Spinal cord (tissue), 10 donors: ENCODE measurements at places on chromosomes 4 and X.

- no peak for DNase-seq
These were observed 246.4 kb downstream of the SH2D1A start for GRCh38 chrX:124592744-124593143.

- DNase-seq = no peak
These were observed 354.2 kb upstream of the FAT1 start for GRCh38 chr4:187077744-187078401.

DNA sequence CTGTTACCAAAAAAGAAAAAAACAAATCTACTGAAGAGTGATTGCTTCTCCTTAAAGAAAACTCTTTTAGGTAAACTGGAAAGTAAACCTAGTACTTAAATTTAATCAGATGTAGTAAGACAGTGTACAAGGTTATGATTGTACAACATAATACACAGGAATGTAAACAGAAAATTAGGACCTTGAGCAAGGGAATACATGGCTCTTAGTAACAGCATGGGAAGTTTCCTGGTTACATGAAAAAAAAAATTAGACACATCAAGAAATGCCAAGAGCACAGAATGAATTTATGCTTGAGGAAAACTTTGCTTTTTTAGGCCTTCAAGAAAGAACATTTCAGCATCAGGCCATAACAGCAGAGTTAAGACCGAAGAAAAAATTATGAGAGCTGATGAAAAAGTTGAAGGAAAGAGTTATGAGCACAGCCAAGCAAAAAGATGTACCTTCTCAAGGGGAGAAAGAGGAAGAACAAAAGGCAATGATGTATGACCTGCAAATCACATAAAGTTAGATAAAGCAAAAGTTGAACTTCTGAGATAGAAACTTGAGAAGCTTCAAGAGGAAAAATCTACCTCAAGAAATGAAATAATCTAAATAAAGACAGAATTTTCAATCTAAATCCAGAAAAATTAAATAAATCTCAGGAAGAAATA, 311.6 kb downstream of the GALNTL6 start:
- no peak for DNase-seq

GRCh38 chr4:138035781-138036258, 206.3 kb downstream of the SLC7A11 start:
- DNase-seq = peak; percentile 70

- DNase-seq = no peak
These were observed 13.1 kb downstream of the CCNQ start for GRCh38 chrX:153585827-153586226.

- DNase-seq = no peak
These were observed 4.0 kb upstream of the PLP2 start for GRCh38 chrX:49167740-49168108.
